DMS79 treated with DMSO at 0.1 percent for 48 hours (cell line): ENCODE measurements at places on chromosomes 4 and X.

DNA sequence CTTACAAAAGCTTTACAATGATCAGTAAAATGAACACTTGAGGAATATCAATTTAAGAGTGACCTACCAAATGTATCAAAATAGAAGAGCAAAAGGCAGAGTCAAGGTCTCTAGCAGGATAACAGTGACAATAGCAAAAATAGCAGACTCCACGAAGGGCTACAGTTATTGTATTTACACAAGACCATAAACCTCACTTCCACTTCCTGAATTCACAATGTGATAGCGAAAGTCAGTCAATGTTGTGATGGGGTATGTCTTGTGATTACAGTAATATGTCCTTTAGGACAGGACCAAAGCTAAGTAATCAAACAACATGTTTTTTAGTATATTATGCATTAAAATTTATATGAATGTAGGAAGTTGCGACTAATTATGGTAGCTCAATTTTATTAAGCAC is 139.6 kb downstream of the IQCM start:
- no peak for DNase-seq

DNA sequence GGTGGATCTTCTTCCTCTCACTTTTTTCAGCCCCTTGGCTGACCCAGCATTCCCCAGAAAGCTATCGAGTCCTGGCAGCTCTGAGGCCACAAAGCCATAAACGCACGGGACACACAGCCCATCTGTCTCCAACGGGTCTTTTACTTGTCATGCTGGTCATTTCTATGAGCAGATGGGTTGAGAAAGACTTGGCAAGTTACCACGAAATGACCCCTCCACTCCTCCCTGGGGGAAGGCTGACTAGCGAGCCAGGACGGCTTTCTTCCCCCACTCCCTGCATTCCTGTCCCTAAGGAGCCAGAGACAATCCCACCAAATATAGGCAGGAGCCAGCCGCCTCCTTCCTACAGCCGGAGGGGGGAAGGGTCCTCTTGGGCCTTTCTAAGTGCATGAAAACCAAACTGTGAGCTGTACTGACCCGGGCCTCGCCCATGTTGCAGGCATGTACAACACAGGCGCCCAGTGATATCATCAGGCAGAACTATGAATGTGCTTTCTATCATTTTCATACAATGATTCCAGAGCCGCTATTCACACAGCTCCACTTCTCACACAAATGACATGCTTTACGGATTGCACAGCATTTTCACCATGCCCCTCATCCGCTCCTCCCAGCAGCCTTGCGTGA is 28.6 kb downstream of the AFAP1 start:
- DNase-seq = no peak

GRCh38 chr4:3834663-3835521 is 68.7 kb downstream of the ADRA2C start:
- no peak for DNase-seq

GRCh38 chr4:2433609-2434350 is 15.0 kb downstream of the CFAP99 start:
- no peak for DNase-seq

GRCh38 chr4:72418458-72418857 is 150.6 kb downstream of the ADAMTS3 start:
- no peak for DNase-seq

DNA sequence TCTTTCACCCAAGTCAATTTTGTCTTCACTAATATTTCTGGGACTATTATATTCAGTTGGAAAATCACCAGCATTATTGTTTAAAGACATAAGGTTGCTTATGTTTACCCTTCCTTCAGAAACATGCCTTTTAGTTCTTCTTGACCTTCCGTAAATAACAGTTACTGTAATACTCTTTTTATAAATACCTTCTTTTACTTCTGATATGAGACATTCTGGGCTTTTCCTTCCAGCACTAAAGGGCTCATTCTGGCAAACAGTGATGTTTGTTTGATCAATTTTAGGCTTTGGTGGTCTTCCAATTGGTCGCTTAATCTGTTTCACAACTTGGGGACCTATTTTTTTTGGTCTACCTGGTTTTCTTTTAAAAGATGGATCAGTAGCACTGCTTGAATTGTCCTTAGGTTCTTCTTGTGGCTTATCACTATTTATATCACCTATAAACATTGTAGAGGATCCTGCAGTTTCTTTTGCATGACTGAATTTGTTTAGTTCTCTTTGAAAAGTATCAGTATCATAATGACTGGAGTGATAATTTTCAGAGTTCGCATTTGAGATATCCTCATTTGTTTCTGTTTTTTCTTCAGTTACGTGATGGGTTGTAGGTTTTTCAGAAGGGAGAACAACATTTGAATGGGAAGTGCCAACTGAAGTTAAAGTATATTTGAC is 64.8 kb downstream of the NCAPG start:
- no peak for DNase-seq

GRCh38 chr4:160202802-160203201 is 1099.9 kb downstream of the RAPGEF2 start:
- no peak for DNase-seq

DNA sequence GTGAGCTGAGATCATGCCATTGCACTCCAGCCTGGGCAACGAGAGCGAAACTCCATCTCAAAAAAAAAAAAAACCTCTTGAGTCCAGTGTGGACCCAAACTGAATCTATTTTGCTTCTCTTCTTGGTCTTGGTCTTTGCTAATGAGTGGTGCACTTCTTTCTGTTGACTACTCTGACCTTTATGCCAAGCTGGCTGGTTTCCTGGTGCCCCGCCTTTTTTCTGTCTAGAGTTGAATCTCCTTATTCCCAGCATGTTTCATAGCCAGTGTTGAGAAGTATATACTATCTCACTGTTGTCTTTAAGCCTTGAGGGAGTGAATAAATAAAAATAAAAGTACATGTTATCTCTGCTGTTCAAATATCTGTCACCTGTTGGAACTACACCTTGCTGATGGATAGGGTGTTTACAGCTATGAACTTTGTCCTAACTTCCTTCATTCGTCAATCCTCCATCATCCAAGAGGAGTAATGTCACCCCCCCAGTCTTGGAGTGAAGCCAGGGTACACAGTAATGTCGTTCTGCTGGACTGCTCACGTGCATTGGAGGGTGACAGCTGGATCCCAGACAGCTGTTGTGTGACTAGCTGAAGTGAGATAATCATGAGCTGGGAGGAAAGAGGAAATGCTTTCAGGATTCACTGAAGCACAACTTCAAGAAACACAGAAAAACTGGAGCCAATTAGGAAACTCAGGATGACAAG is 99.3 kb upstream of the PRKG2 start:
- DNase-seq = peak; percentile 95

- DNase-seq = no peak
Observed at GRCh38 chr4:20624793-20625374, 75.4 kb upstream of the PACRGL start.

GRCh38 chr4:23631255-23631950 is 258.4 kb downstream of the PPARGC1A start:
- no peak for DNase-seq

- no peak for DNase-seq
Observed at GRCh38 chr4:168846414-168846813, 163.6 kb downstream of the CBR4 start.

- no peak for DNase-seq
Observed at GRCh38 chrX:34586936-34587335, 70.1 kb downstream of the TMEM47 start.

DNA sequence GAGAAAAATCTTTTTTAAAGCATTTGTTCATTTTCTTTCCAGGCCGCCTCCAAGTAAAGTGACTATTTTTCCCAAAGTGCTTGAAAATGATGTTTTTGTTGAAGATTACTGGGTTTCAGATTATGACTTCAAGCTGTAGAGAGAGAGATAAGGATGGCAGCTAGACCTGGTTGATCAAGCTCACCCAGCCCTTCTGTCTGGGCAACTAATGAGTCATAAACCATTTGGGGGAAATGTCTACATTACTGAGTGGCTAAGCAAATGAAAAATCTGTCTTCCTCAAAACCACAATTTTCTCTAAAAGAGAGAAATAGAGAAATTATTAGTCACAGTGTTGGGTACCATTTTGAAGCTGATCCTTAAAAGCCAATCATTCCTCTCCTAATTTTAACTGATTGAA is 355.4 kb upstream of the CPEB2 start:
- no peak for DNase-seq

GRCh38 chr4:26878794-26879391 is 18.3 kb downstream of the STIM2 start:
- no peak for DNase-seq

GRCh38 chr4:172708184-172708583 is 460.4 kb upstream of the GALNT7 start:
- DNase-seq = no peak

- no peak for DNase-seq
Observed at GRCh38 chrX:72169008-72169728, 12.4 kb upstream of the PIN4 start.

GRCh38 chrX:118847676-118848075 is 24.1 kb downstream of the ZCCHC12 start:
- peak; percentile 25 for DNase-seq

DNA sequence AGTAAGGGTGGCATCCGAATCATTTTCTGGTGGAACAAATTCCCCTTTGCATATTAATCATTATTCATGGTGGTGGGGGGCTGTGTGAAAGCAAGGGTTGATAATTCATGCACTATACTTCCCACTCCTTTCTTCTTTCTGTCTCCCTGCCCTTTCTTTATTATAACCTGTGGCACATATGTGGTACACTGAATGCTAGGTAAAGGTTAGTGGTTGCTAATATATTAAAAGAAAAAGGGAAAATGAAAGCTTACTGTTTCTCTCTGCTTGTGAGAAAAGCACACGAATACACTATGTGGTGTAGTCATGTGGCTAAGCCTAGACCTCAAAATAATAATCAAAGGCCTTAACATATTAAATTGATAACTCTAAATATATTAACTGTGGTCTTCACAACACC is 178.4 kb upstream of the RPS6KA3 start:
- no peak for DNase-seq

GRCh38 chr4:10303291-10303690 is 153.9 kb downstream of the ZNF518B start:
- DNase-seq = no peak

DNA sequence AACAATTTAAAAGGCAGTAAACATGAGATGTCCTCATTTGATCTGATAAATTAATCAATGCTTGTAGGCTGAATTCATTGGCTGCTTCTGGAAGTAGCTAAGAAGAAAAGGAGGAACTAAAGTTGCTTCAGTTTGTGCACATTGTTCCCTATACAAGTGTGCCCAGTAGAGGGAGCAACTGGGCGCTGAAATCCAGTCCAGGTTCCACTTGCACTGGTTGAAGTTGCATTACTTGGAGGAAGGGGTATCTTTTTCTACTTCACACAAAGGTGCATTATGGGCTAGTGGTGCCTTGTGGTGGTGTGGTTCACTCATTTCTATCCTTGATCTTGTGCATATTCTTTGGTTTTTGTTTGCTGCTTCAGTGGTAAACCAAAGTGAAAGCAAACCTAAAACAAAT is 67.9 kb upstream of the SOX3 start:
- no peak for DNase-seq

- DNase-seq = no peak
Observed at GRCh38 chr4:3851881-3852280, 85.7 kb downstream of the ADRA2C start.

GRCh38 chr4:155529272-155529671 is 137.4 kb upstream of the GUCY1A1 start:
- DNase-seq = no peak

DNA sequence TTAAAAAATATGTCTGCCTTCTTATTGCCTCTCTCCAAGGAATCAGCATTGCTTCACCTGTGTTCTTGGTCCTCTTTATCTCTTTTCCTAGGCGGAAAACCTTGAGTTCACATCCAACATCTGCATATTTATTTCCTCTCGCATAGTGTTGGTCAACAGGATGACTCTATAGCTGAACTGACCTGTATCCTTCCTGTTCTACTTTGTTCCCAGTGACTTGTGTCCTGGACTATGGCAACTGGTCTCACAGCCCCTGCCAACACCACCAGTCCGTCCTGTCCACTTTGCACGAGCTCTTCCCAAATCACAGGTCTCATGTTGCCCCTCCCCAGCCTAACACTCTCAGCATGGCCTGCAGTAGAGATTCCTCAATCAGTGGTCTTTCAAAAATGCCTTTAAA is 2.0 kb downstream of the DIPK2B start:
- DNase-seq = no peak

DNA sequence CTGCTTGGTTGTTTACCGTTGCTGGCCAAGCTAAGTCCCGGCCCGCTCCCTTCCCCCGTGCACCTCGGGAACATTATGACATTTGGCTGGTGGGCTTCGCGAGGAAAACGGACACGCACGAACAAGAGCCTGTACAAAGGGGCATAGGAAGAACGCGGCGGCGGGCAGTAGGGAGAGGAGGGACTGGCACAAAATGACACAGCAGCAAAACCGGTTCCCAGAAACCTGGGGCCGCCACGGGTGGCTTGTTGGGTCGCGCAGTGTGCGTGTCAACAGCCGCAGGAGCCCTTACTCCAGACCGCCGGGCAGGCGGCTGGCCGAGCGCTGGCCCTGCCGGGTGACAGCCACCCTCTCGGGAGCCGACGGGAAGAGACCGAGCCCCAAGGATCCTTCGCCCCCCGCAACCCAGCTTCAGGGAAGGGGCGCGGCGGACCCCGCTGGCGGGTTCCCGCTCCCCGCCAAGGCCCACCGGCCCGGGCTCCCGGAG is 1.6 kb upstream of the LIN54 start:
- no peak for DNase-seq

DNA sequence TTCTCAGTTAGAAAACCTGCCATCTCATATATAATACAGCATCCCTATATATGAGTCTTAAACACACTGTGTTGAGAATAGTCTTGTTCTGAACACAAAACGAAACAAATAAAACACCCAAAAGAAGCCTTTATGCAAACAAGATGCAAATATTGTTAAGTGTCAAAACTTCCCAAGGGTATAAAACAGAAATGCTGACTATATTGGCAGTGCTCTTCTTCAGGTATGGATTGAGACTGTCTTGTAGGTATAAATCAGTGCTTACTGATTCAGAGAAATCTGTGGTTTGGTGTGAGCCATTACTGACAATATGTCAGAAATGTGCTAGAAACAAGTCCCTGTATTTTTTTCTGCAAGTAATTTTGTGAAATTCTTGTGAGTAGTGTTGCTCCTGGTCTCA is 82.8 kb upstream of the CTSO start:
- no peak for DNase-seq

GRCh38 chr4:98728433-98728832 is 70.0 kb upstream of the TSPAN5 start:
- DNase-seq = no peak

GRCh38 chr4:182801636-182802035 is 115.5 kb downstream of the DCTD start:
- no peak for DNase-seq

- DNase-seq = no peak
Observed at GRCh38 chr4:141348573-141348972, 127.9 kb downstream of the ZNF330 start.

DNA sequence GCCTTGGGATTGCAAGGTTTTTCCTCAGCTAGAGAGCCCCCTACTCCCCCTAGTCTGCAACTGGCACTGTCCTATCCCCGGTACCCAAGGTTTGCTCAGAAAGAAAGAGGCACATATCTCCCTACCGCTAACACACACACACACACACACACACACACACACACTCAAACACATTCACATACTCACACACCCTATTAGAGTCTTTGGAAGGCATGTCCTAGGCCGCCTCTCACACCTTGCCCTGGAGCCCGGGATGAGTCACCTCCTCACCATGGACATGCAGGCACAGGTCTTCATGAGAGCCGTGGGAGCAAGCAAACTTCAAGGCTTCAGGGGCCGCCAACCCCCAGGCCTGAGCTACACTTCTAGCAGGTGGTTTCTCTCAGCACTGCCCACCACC is 49.2 kb downstream of the PJA1 start:
- no peak for DNase-seq
